ENCODE measurements at places on chromosomes 11 and 22. TPM values are rescaled to one million over a fixed set of nuclear protein-coding genes. Genes with fewer than 3 reads are reported as not detected.

OR5B2 gene
- total RNA-seq, result not detected

HEPHL1 gene
- total RNA-seq, result not detected

ZNF214 gene
- total RNA-seq, result 2.3 TPM

TSPAN18 gene
- 14.2 TPM for total RNA-seq

UBQLNL gene
- 0.39 TPM for total RNA-seq

KDM4E gene
- not detected for total RNA-seq

DNA sequence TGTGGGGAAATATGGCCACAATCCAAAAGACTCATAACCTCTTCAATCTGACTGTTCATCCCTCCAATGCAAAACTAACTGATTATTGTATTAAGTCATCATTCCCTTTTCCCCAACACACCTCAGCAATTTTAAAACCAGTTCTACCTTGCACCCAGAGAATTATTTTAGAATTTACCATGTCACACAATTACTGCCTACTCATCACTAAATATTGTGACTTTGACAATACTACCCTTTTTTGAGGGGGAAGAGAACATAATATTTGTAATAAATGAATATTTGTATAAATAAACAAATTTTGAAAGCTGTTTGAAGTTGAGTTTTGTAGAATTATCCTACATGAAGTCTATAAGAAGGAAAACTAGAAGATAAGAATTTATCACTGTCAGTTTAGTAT lies 28.2 kb upstream of the CALCB start:
- H3K4me3 ChIP-seq, result no peak overlapping the region
- H3K27ac ChIP-seq, result no peak overlapping the region
- no peaks in the 10 kb centered on the region for H3K36me3 ChIP-seq
- no peak for DNase-seq

DNA sequence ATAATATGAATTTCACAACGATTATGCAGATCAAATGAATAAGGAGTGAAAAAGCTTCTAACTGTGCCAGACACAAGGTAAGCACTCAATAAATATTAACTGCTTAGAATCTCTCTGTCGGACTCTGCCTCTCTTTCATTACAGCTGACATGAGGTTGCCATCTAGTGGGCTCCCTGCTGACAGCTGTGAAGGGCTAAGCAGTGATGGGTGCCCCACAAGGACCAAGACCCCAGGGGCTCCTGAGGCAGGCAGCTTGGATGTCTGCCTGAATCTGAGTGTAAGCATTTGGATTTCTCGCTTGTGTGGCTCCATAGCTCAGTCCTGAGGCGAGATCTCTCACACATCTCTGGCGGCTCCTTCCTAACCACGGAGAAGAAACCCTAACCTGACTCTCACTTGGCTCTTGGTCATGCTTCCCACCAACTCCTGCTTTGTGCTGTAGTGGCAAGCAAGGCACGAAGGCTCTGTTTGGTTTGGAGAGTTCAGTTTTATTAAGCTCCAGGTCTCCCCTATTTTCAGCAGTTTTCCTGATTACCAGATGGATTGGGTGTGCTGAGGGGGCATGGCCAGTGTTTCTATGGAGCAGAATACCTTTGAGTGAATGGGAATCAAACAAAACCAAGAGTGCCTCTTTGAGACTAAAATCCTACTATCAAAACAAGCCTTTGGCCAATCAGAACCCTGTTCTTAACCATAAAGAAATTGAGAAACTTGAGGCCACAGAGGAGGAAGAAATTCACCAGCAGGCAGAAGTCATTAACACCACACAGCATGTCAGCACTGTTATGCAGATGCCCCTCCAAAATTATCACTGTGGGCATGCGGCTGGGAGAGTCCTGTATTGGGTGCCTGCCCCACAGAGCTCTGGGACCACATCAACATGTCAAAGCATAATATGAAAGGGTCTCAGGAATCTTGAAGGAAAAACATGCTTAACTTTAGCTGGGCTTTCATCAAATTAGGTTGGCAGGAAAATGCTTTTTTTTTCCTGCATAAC lies 152.8 kb upstream of the NTM start:
- H3K27me3 ChIP-seq, result peaks cover 24% of the 10 kb centered on the region
- no peak overlapping the region for H3K4me3 ChIP-seq
- DNase-seq, result no peak

DNA sequence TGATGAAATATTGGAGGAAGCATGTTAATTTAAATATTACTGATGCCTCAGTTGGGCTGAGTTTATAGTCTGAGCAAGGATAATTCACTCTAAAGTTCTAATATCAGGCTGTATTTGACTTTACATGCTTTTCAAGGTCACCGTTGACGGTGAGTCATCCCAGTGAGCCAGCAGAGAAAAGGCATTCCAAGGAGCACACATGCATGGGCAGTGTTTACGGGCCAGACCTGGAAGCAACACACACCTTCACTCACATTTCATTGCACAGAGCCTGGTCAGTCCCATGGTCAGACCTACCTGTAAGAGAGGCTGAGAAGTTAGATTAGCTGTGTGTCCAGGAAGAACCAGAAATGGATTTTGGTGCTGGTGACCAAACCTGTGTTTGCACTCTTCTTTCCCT lies 53.5 kb downstream of the COMMD9 start:
- peaks cover 18% of the 10 kb centered on the region for H3K4me1 ChIP-seq
- no peaks in the 10 kb centered on the region for H3K36me3 ChIP-seq
- no peak overlapping the region for H3K4me3 ChIP-seq
- no peaks in the 10 kb centered on the region for H3K27me3 ChIP-seq
- no peak overlapping the region for H3K27ac ChIP-seq

DNA sequence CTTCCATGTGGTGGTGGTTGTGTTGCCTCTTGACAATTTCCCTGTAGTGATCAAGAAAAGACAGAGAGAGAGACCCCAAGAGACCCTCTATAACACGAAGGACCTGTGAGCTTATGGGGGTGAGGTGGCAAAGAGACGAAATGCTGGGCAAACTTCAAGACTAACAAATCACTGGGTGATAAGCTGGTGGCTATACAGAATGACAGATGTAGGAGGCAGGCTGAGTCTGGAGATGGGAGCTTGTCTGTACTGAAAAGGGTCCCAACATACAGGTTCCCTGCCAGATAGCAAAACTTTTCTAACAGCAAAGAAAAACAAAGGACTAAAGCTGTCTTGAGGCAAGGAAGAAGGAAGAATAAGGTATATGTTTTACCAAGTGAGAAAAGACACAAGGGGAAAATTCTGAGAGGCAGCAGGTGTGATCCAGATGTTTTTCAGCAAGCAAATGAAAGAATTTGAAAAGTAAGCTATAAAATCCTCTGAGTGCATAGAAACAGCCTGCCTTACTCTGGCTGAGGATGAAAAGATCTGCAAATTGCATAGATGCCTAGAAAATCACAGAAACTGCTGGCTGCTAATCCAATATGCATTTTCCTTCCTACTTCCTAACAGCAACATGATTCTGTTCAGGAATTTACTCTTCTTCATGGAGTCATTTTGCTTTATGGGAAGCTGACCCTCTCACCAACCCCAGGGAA lies 21.9 kb upstream of the LYVE1 start:
- H3K36me3 ChIP-seq, result no peaks in the 10 kb centered on the region
- no peak overlapping the region for H3K4me3 ChIP-seq
- no peak for DNase-seq
- no peaks in the 10 kb centered on the region for H3K27me3 ChIP-seq

DNA sequence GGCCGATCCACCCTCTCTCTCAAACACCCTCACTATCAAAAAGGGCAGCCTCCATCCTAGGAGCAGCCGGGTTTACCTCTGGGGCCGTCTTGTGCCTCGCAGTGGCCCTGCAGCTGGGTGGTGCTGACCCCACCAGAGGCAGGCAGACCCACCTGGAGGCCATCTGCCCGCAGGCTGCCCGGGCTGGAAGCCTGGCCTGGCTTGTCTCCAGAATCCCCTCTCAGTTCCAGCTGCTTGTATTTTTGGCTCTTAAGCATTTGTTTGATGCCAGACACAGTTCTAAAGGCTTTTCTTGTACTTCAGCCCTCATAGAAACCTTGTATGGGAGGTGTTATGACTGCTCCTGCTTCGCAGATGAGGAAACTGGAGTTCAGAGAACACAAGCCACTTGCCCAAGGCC lies 4.2 kb upstream of the NFAM1 start:
- H3K27ac ChIP-seq, result no peak overlapping the region
- H3K4me1 ChIP-seq, result peaks cover 27% of the 10 kb centered on the region
- DNase-seq, result no peak

DNA sequence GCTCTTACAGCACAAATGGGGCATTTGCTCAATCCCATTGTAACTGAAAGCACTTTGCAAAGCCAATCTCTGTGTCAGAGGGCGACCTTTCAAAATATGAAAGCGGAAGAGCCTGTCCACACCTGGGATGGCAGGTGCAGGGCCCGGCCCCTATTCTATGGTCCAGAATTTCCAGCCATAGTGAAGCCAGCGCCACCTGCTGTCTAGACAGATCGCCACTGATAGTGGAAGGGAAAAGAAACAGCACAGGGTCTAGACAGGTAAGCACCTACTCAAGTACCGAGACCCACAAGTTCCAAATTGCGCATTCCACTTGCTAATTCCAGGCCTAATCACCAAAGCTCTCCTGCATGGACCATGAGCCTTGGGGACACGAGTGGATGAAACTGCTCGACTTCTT lies 141.4 kb downstream of the NTM start:
- no peak for DNase-seq
- H3K27me3 ChIP-seq, result peaks cover 4% of the 10 kb centered on the region
- no peaks in the 10 kb centered on the region for H3K4me1 ChIP-seq
- no peak overlapping the region for H3K27ac ChIP-seq
- H3K4me3 ChIP-seq, result no peak overlapping the region
- H3K36me3 ChIP-seq, result no peaks in the 10 kb centered on the region

DNA sequence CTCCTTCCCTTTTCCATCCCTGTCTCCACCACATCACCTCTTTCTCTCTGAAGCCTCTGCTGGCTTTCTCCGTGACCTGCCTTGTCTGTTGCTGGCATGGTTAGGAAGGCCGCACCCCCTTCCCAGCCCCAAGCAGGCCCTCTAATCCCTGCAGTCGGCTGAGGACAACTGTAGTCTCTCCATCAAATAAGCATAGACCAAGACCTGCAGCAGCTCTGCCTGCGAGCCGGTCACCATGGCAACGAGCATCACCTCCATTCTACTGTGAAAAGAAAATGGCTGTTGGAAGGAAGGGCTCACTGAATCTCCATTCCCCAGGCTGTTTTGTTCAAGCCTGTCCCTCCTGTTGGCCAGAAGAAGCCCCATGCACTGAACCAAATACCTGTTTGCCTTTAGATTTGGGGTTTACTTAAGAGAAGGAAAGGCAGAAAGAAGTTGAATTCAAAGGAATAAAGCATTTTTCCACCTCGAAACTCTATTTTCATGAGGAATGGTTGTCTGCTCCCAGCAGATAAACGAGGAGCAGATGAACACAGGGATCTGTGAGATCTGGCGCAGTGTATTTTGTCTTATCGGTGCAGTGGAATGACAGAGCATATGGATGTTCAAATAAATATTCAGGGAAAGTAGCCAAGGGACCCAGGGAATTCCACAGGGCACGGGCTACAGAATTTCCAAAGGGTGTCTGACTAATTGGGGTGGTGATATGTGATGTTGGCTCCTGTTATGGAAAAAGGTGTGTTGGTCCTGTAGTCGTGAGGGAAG lies 113.1 kb upstream of the TTC12 start:
- H3K27ac ChIP-seq, result no peak overlapping the region
- no peak for DNase-seq
- H3K27me3 ChIP-seq, result no peaks in the 10 kb centered on the region

GRCh38 chr11:9137293-9138132 lies 46.1 kb upstream of the SCUBE2 start:
- H3K4me3 ChIP-seq, result no peak overlapping the region
- H3K4me1 ChIP-seq, result peaks cover 39% of the 10 kb centered on the region
- H3K36me3 ChIP-seq, result peaks cover 43% of the 10 kb centered on the region
- DNase-seq, result peak; percentile 91

GRCh38 chr11:43268786-43269185 lies 43.0 kb upstream of the API5 start:
- no peaks in the 10 kb centered on the region for H3K36me3 ChIP-seq
- no peak overlapping the region for H3K4me3 ChIP-seq
- no peak overlapping the region for H3K27ac ChIP-seq
- H3K27me3 ChIP-seq, result no peaks in the 10 kb centered on the region
- H3K4me1 ChIP-seq, result no peaks in the 10 kb centered on the region

DNA sequence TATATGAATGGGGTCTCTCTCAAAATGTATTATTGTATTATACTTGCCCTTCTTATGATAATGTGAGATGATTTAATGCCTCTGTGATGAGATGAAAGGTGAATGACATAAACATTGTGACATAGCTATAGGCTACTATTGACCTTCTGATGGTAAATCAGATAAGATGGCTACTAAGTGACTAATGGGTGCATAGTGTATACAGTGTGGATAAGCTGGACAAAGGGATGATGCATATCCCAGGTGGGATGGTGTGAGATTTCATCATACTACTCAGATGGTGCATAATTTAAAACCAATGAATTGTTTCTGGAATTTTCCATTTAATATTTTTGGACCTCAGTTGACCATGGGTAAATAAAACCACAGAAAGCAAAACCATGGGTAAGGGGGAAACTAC lies 243.5 kb downstream of the SBF2 start:
- DNase-seq, result no peak
- peaks cover 34% of the 10 kb centered on the region for H3K4me1 ChIP-seq
- peaks cover 5% of the 10 kb centered on the region for H3K36me3 ChIP-seq
- H3K27ac ChIP-seq, result no peak overlapping the region
- H3K4me3 ChIP-seq, result no peak overlapping the region

GRCh38 chr22:24147666-24148065 lies 33.6 kb upstream of the SUSD2 start:
- H3K36me3 ChIP-seq, result peaks cover 4% of the 10 kb centered on the region
- DNase-seq, result no peak
- no peaks in the 10 kb centered on the region for H3K27me3 ChIP-seq
- H3K4me1 ChIP-seq, result peaks cover 37% of the 10 kb centered on the region
- H3K27ac ChIP-seq, result peak overlapping the region; percentile 95

DNA sequence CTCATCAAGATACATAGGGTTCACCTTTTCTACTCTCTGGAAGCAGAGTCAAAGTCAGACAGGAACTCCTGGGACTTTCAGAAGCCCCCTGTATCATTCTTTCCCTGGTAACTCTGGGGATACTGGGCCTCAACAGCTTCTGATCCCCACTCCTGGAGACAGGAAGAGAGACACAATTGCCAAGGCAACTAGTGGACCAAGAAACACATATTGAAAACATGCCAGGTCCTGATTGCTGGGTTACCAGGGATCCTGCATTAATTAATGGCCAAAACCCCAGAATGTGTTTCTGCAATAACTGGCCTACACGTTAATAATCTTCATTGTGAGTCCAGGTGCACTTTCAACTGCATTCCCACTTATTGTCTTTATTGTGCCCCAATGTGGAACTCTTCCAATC lies 260.8 kb upstream of the POU2AF2 start:
- H3K36me3 ChIP-seq, result no peaks in the 10 kb centered on the region
- no peak overlapping the region for H3K27ac ChIP-seq
- no peak overlapping the region for H3K4me3 ChIP-seq
- no peak for DNase-seq

GRCh38 chr11:102900346-102900745 lies 25.6 kb upstream of the MMP12 start:
- H3K27ac ChIP-seq, result no peak overlapping the region
- no peak for DNase-seq
- H3K27me3 ChIP-seq, result peaks cover 8% of the 10 kb centered on the region
- no peak overlapping the region for H3K4me3 ChIP-seq
- H3K36me3 ChIP-seq, result no peaks in the 10 kb centered on the region

All from osteocyte (in vitro differentiated cells).